Suprapubic skin (tissue), 4 donors: ENCODE measurements at places on chromosomes 2 and 18.

DNA sequence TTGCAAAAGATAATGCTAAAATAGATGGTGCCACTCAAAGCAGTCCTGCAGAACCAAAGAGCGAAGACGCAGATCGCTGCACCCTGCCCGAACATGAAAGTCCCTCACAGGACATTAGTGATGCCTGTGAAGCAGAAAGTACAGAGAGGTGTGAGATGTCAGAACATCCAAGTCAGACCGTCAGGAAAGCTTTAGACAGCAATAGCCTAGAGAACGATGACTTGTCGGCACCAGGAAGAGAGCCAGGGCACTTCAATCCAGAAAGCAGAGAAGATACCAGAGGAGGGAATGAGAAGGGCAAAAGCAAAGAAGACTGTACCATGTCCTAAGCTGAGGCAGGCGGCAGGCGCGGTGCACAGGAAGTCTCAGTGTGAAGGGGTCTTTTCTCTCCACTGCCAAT is 34.8 kb upstream of the RBM44 start:
- DNase-seq = no peak

DNA sequence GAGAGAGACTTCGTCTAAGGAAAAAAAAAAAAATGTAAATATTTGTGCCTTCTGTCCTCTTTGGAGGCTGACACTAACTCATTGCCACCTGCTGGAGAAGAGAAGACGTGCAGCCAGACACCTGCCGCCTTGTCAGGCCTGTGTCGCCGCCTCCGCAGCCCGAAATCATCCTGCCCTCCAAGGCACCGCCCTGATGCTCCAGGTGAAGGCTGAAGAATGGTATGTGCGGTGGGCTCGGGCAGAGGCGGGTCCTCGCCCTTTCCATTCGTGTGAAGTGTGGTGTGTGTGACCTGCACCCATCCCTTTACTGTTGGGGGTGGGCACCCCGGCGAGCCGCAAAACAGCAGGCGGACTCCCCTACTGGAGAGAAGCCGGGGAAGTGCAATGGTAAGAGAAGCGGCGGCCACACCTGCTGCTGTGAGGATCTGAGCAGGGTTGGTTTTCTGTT is 60.4 kb downstream of the FAM161A start:
- no peak for DNase-seq

- no peak for DNase-seq
Measured at GRCh38 chr2:109110170-109110569, 18.8 kb upstream of the SH3RF3 start.

GRCh38 chr2:179862898-179863458 is 1.6 kb upstream of the ZNF385B start:
- no peak for DNase-seq
